ENCODE measurements at places on chromosomes 7 and 10. TPM values are rescaled to one million over a fixed set of nuclear protein-coding genes. Genes with fewer than 3 reads are reported as not detected.

The CYP2E1 gene
- 0.37 TPM for total RNA-seq

The KLF14 gene
- not detected for total RNA-seq

The PANK1 gene
- total RNA-seq: 6.7 TPM

The CLEC5A gene
- total RNA-seq: not detected

The TLX1 gene
- total RNA-seq: not detected

The GRM3 gene
- total RNA-seq: not detected

The TEX36 gene
- not detected for total RNA-seq

The NEBL gene
- under 0.01 TPM for total RNA-seq

The TMEM270 gene
- not detected for total RNA-seq

The CNPY1 gene
- total RNA-seq: not detected

The VSTM4 gene
- 9.1 TPM for total RNA-seq

The PIK3AP1 gene
- total RNA-seq: 0.74 TPM

The RAB19 gene
- total RNA-seq: not detected

The ZNF33A gene
- 10.1 TPM for total RNA-seq

The WDR86 gene
- total RNA-seq: 3.1 TPM

The NUTM2E gene
- total RNA-seq: under 0.01 TPM

The KCND2 gene
- total RNA-seq: 4.0 TPM

The ASAH2 gene
- total RNA-seq: 1.00 TPM

The VAX1 gene
- total RNA-seq: not detected

The ANKIB1 gene
- total RNA-seq: 56.4 TPM

The ASZ1 gene
- not detected for total RNA-seq

The SFXN4 gene
- total RNA-seq: 9.5 TPM

The CYP2C19 gene
- total RNA-seq: not detected

The CADPS2 gene
- total RNA-seq: 16.4 TPM

The VPS41 gene
- 92.5 TPM for total RNA-seq

All from smooth muscle cell of bladder (primary cell).